ENCODE measurements at places on chromosomes 2 and 18. TPM values are rescaled to one million over a fixed set of nuclear protein-coding genes. Genes with fewer than 3 reads are reported as not detected.

Gene IL1F10
- total RNA-seq = not detected

Gene COLEC12
- total RNA-seq = 0.27 TPM

Gene WIPF1
- total RNA-seq = 26.7 TPM

Gene NT5DC4
- total RNA-seq = not detected

Gene GALNT5
- 0.27 TPM for total RNA-seq

Gene OLA1
- total RNA-seq = 22.1 TPM

Gene SLC4A3
- under 0.01 TPM for total RNA-seq

Gene HMSD
- total RNA-seq = not detected

Gene CTDSP1
- total RNA-seq = 152 TPM

Gene MC5R
- not detected for total RNA-seq

Gene MC4R
- total RNA-seq = not detected

Gene SCYGR4
- not detected for total RNA-seq

Gene INO80C
- total RNA-seq = 15.3 TPM

Measured in hematopoietic multipotent progenitor cell (in vitro differentiated cells).